Astrocyte (in vitro differentiated cells and primary cell): ENCODE measurements at places on chromosomes 6 and 20.
A peak's percentile ranks its signal among the peaks of the same experiment; 100 is the strongest.

- no peak for DNase-seq
Observed at GRCh38 chr20:17783671-17784070, 83.9 kb downstream of the BANF2 start.

- DNase-seq, result no peak
Observed at GRCh38 chr6:170006900-170007467, 255.6 kb downstream of the ERMARD start.

- DNase-seq, result no peak
Observed at GRCh38 chr6:143098054-143098671, 37.5 kb downstream of the AIG1 start.

DNA sequence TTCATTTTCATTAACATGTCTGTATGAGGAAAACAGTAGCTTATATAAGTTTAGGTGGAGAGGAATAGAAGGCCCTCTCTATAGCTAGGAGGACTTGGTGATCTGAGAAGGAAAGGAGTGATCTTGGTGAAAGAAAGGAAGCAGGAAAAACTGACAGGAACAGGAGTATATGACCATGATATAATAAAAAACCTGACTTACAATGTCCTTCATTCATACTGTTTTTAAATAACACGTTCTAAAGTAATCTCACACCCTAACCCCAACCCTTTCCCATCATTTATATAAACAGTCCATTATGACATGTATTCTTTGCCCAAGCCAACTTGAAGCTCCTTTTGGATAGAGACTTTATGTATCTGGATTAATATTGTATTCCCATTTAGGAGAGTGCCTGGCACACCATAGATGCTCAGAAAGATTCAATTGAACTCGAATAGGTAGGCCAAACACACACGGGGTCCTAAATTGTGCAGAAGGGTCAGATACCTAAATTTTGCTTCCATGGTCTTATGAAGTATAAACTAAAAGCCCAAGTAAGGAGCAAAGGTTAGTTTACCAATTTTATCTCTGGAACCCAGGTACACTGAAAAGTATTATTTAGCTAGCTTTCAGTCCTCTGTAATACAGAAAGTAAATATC is 75.9 kb downstream of the OR2B2 start:
- DNase-seq, result no peak

DNA sequence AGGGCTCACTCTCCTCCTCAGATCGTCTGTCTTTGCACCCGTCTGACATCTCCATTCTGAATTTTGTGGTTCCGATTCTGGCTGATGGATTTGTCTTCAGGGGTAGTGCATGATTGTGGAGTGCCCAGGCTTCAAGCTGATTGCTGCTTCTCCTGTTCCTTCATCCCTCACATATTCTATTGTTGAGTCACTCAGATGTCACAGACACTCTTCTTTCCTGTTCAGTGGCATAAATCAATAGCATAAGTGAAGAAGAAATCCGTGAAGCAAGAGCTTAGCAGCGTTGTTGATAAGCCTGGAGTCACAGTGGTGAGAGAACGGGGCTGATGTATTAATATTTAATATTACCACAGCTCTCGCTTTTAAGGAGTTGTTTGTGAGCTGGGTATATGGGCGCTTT is 152.5 kb downstream of the MTHFD1L start:
- peak; percentile 44 for DNase-seq

GRCh38 chr6:21131406-21131805 is 462.1 kb upstream of the SOX4 start:
- DNase-seq, result no peak

- no peak for DNase-seq
Observed at GRCh38 chr6:52186075-52186474, at the start of gene IL17A. TSS of gene IL17A (plus strand) at chr6:52186375. CDS start at chr6:52186432, 57 bp downstream.
